ENCODE measurements at places on chromosomes 12 and 14.
A peak's percentile ranks its signal among the peaks of the same experiment; 100 is the strongest.

- peak; percentile 31 for DNase-seq
- peak within 1 kb of the TSS; percentile 4 for H3K4me3 ChIP-seq
- H3K27ac ChIP-seq, result no peak within 1 kb of the TSS
- peaks cover 65% of the 10 kb centered on the region for H3K27me3 ChIP-seq
- H3K4me1 ChIP-seq, result peaks cover 12% of the 10 kb centered on the region
Observed at GRCh38 chr12:125185740-125186470, 120.7 kb downstream of the AACS start.

- no peak overlapping the region for H3K27ac ChIP-seq
- no peaks in the 10 kb centered on the region for H3K36me3 ChIP-seq
- H3K4me3 ChIP-seq, result no peak overlapping the region
- H3K4me1 ChIP-seq, result no peaks in the 10 kb centered on the region
- H3K27me3 ChIP-seq, result no peaks in the 10 kb centered on the region
- no peak for DNase-seq
Observed at GRCh38 chr12:82480606-82481005, 122.3 kb downstream of the METTL25 start.

- peak overlapping the region; percentile 13 for H3K4me3 ChIP-seq
- DNase-seq, result peak; percentile 58
- H3K27me3 ChIP-seq, result peaks cover 57% of the 10 kb centered on the region
- H3K27ac ChIP-seq, result no peak overlapping the region
- H3K4me1 ChIP-seq, result peaks cover 2% of the 10 kb centered on the region
- no peaks in the 10 kb centered on the region for H3K36me3 ChIP-seq
Observed at GRCh38 chr14:62117010-62117750, 355.0 kb downstream of the SNAPC1 start.

GRCh38 chr14:76456200-76456599 is 80.3 kb downstream of the ESRRB start:
- H3K36me3 ChIP-seq, result no peaks in the 10 kb centered on the region
- H3K4me1 ChIP-seq, result no peaks in the 10 kb centered on the region

GRCh38 chr12:3888659-3889058 is 15.5 kb upstream of the PARP11 start:
- no peak overlapping the region for H3K4me3 ChIP-seq
- no peak overlapping the region for H3K27ac ChIP-seq
- H3K27me3 ChIP-seq, result no peaks in the 10 kb centered on the region
- no peaks in the 10 kb centered on the region for H3K4me1 ChIP-seq

- no peaks in the 10 kb centered on the region for H3K27me3 ChIP-seq
- H3K4me3 ChIP-seq, result no peak overlapping the region
- H3K4me1 ChIP-seq, result no peaks in the 10 kb centered on the region
- DNase-seq, result no peak
Observed at GRCh38 chr12:90333424-90333823, 621.6 kb downstream of the CCER1 start.

GRCh38 chr12:77549383-77550128 is 281.1 kb upstream of the NAV3 start:
- H3K36me3 ChIP-seq, result no peaks in the 10 kb centered on the region
- DNase-seq, result peak; percentile 13
- H3K4me1 ChIP-seq, result no peaks in the 10 kb centered on the region
- no peak overlapping the region for H3K27ac ChIP-seq
- no peak overlapping the region for H3K4me3 ChIP-seq

DNA sequence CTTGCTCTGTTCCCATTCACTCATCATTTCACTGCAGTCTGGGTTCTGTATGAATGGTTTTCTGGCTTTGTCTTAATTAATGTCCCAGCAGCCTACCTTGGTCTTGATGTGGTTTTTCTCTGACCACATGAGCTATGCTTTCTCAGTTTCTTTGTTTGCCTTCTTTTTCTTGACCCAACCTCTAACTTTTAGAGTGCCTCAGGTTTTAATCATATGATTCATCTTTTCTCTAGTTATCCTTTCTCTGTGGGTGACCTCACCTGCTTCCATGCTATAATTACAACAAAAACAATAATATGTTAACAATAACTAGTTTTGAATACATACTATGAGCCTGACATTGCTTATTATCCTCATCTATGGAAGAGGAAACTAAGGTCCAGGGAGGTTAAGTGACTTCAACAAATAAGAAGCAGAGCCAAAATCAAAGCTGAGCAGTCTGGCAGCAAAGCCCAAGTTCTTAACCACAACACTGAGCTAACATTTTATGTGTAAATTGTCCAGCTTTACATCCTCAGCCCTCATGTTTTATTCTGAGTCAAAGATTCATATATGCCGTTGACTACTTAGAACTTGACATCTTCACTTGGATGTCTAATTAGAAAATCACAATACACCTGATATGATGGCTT is 4.7 kb upstream of the EPYC start:
- no peaks in the 10 kb centered on the region for H3K27me3 ChIP-seq
- no peak overlapping the region for H3K4me3 ChIP-seq
- no peak for DNase-seq
- H3K27ac ChIP-seq, result no peak overlapping the region
- no peaks in the 10 kb centered on the region for H3K4me1 ChIP-seq

DNA sequence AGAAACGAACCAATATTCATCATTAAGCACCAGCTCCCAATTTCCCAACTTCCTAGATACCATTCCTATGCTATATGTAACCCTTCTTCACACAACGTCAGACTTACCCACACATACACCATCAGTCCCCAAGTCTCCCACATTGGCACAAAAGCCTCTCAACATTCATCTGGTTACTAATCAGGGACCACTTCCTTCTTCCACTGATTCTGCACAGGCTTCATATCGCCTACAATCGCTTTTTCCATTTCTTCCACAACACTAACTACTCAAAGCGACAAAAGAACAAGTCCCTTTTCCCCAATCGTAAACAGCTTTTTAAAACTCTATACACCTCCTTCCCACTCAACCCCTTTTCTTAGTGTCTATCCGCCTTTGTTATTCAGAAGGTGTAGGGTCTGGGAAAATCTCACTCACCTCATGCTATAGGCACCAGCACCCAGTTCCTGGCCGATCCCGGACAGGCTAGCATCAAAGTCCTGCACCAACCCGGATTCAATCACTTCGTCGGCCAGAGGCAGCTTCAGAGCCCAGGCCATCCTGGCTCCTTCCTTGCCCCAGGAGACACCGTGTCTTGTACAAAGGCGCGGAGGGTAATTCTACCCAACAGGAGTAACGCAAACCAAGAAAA is 936 bp downstream of the TFCP2 start:
- H3K4me1 ChIP-seq, result no peaks in the 10 kb centered on the region
- DNase-seq, result no peak
- no peaks in the 10 kb centered on the region for H3K27me3 ChIP-seq
- peak overlapping the region; percentile 79 for H3K4me3 ChIP-seq

DNA sequence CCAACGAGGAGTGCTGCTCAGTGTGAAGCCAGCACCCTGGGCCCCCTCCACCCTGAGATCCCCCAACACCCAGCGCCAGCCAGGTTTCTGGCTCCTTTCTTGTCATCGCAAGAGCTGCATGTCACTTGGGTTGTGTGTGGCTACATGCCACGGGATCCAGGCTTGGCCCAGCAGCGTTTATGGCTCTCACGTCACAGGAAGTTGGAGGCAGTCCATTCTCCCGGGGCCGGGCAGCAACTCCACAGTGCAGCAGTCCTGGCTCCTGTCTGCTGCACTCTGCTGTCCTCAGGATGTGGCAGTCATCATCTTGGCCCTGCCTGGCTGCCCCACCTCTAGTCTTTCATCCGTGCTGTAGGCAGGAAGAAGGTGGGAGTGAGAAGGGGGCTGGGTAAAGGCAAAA is 78.3 kb downstream of the AACS start:
- H3K27me3 ChIP-seq, result no peaks in the 10 kb centered on the region
- no peak overlapping the region for H3K4me3 ChIP-seq
- H3K27ac ChIP-seq, result no peak overlapping the region
- H3K36me3 ChIP-seq, result no peaks in the 10 kb centered on the region
- DNase-seq, result no peak

- H3K27ac ChIP-seq, result no peak overlapping the region
- no peaks in the 10 kb centered on the region for H3K36me3 ChIP-seq
- DNase-seq, result no peak
- peaks cover 6% of the 10 kb centered on the region for H3K27me3 ChIP-seq
- no peaks in the 10 kb centered on the region for H3K4me1 ChIP-seq
Observed at GRCh38 chr14:29529418-29529817, 398.2 kb downstream of the PRKD1 start.

- no peak overlapping the region for H3K27ac ChIP-seq
- H3K4me3 ChIP-seq, result no peak overlapping the region
- no peak for DNase-seq
- no peaks in the 10 kb centered on the region for H3K4me1 ChIP-seq
- H3K27me3 ChIP-seq, result no peaks in the 10 kb centered on the region
Observed at GRCh38 chr12:112308652-112309051, 73.6 kb downstream of the HECTD4 start.

GRCh38 chr14:39319381-39319780 is 85.7 kb downstream of the MIA2 start:
- no peaks in the 10 kb centered on the region for H3K4me1 ChIP-seq
- H3K36me3 ChIP-seq, result peaks cover 36% of the 10 kb centered on the region
- no peaks in the 10 kb centered on the region for H3K27me3 ChIP-seq
- peak; percentile 26 for DNase-seq
- no peak overlapping the region for H3K4me3 ChIP-seq

GRCh38 chr14:41289025-41289424 is 317.7 kb upstream of the LRFN5 start:
- no peak for DNase-seq
- H3K27ac ChIP-seq, result no peak overlapping the region
- no peaks in the 10 kb centered on the region for H3K4me1 ChIP-seq

GRCh38 chr14:55249423-55249822 is 21.8 kb upstream of the FBXO34 start:
- H3K4me1 ChIP-seq, result no peaks in the 10 kb centered on the region
- H3K4me3 ChIP-seq, result no peak overlapping the region
- no peaks in the 10 kb centered on the region for H3K36me3 ChIP-seq

- H3K27me3 ChIP-seq, result no peaks in the 10 kb centered on the region
- H3K27ac ChIP-seq, result no peak overlapping the region
- H3K4me1 ChIP-seq, result no peaks in the 10 kb centered on the region
- no peak overlapping the region for H3K4me3 ChIP-seq
- no peaks in the 10 kb centered on the region for H3K36me3 ChIP-seq
Observed at GRCh38 chr12:29282031-29282816, 98.7 kb downstream of the ERGIC2 start.

- H3K4me1 ChIP-seq, result peaks cover 10% of the 10 kb centered on the region
- H3K4me3 ChIP-seq, result no peak overlapping the region
- no peak for DNase-seq
- no peak overlapping the region for H3K27ac ChIP-seq
- peaks cover 87% of the 10 kb centered on the region for H3K27me3 ChIP-seq
Observed at GRCh38 chr14:60658211-60658690, 9.0 kb upstream of the SIX1 start.

- no peak overlapping the region for H3K27ac ChIP-seq
- no peaks in the 10 kb centered on the region for H3K27me3 ChIP-seq
- DNase-seq, result no peak
- H3K4me1 ChIP-seq, result peaks cover 3% of the 10 kb centered on the region
- no peak overlapping the region for H3K4me3 ChIP-seq
Observed at GRCh38 chr12:115869604-115870003, 407.9 kb downstream of the MED13L start.
